ENCODE measurements at places on chromosomes 5 and 9.

GRCh38 chr9:111831371-111832108 lies 36.8 kb upstream of the SHOC1 start:
- DNase-seq: no peak

GRCh38 chr9:113668061-113668460 lies 204.5 kb downstream of the RGS3 start:
- DNase-seq: no peak

DNA sequence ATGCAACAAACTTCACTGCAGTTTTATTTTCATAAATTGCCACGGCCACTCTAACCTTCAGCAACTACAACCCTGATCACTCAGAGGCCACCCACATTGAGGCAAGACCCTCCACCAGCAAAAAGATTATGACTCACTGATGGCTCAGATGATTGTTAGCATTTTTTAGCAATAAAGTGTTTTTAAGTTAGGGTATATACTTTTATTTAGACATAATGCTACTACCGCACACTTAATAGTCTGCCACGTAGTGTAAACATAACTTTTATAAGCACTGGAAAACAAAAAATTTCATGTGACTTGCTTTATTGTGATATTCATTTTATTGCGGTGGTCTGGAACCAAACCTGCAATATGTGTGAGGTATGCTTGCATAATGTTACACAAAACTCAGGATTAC lies 257.9 kb downstream of the ZSWIM6 start:
- DNase-seq: no peak

DNA sequence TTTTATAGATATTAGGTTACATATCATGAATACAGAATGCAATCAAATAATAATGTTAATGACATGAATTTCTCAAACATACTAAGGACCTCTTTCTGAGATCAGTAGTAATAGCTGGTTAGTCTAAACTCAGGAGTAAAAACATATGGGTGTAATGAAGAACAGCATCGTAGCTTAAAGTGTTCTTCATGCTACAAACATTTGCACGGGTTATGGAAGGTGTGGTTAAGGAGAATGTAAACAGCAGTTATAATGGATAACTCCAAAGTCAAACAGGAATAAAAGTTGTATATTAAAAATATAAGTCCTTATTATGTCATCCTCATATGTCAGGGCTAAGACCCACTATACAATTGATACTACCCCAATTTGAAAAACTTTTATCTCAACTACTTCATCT lies 112.5 kb downstream of the RICTOR start:
- no peak for DNase-seq

- no peak for DNase-seq
These were observed 22.9 kb downstream of the C5orf15 start for GRCh38 chr5:133945568-133945967.

- DNase-seq: no peak
These were observed 123.5 kb downstream of the SLC24A2 start for GRCh38 chr9:19665146-19665863.

DNA sequence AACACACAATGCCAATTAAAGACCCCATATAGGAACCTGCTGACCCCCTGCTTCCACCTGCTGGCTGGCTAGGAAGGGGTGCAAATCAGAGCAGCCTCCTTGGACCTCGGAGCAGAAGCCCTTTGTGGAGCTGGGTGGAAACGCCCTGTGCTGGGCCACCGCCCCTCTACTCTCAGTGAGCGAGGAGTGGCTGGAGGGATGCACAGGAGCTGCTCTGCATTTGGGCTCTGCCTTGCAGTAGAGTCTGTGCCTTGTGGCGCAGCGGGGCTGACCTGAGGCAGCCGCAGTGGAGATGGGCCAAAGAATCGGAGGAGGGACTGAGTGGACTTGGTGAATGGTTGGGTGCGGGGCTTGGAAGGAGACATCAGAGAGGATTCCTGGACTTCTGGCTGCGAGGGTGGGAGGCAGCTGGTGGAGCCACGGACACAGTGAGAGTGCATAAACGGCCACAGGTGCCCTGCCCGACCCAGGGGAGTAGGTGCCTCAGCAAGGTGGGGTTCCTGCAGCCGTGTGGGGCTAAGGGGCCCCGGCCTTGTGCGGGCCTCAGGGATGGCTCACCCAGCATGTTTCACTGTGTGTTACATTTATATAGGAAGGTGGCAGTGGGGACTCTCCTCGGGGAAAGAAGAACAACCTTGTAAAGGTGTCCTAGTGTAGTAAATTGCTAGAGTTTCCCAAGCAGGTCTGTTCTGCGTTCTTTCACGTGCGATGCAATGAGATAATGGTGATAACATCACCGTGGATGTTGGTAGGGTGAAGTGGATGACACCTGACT lies 14.1 kb upstream of the IRX4 start:
- no peak for DNase-seq

- DNase-seq: no peak
These were observed 363.3 kb upstream of the RPS23 start for GRCh38 chr5:82641331-82642003.

- DNase-seq: no peak
These were observed 12.6 kb downstream of the SLIT3 start for GRCh38 chr5:169288066-169288930.

DNA sequence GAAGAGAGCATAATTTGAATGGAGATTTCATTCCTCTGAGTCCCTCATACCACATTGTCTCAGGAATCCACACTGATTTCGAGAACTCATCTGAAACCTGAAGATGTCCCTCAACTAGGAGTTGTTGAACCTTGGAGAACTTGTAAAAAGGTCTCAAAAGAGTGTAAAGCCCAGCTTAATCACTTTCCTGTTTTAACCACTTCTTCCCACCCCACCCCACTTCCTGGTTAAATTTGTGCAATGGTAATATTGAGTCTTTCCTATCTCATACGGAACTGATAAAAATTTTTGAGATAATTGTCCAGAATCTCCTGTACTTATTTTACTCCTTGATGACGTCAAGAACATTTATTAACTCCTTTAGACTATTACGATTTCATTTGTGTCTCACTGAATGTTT lies 240.7 kb downstream of the ARRDC3 start:
- no peak for DNase-seq

GRCh38 chr9:115162946-115163345 lies 45.0 kb upstream of the TNC start:
- no peak for DNase-seq

GRCh38 chr5:130937046-130937445 lies 228.0 kb downstream of the HINT1 start:
- no peak for DNase-seq

DNA sequence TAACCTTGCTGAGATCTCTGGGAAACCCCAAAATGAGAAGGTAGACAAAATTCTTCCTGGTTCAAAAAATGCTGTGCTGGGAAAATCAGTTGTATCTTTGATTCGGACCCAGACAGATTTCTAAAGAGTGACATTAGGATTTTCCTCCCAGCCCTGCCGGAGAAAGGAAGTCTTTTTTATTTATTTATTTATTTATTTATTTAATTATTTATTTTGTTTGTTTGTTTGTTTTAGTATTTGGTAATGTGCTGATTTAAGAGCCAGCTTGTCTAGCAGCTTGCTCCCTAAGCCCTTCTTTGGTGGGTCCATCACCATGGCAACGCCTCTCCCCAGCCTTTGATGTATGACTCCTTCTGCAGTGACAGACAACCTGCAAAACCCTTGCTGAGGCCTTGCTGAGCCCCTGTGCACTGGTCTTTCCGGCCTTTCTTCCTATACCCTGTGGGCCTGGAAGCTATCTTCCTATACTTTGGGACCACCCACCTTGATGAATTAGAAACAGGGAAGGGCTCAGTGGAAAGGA lies 60.6 kb upstream of the AFAP1L1 start:
- DNase-seq: peak; percentile 29

Data from activated CD8-positive, alpha-beta memory T cell treated with anti-CD3 and anti-CD28 coated beads, Interleukin-2, amount 50 U/mL, for 4 hours (primary cell).